ENCODE measurements at places on chromosomes 1 and 21.

- DNase-seq: peak; percentile 80
Measured at GRCh38 chr1:167687919-167688519, 33.8 kb upstream of the MPZL1 start.

DNA sequence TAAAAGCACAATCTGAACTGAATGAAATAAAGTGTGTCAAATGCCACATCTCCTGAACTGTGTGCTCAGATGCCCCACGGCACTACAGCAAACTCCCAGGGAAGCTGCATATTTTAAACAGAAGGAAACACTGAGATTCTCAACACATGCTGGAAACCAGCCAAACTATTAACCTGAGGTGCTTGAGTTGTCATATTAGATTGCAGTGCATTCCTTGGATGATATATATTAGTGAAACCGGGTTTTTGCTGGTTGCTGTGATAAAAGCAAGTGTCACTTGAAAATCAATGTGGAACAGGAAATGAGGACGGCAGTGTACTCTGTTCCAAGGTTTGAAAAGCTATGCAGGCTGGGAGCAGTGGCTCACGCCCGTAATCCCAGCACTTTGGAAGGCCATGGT lies 8.7 kb downstream of the SYNJ1 start:
- no peak for DNase-seq

DNA sequence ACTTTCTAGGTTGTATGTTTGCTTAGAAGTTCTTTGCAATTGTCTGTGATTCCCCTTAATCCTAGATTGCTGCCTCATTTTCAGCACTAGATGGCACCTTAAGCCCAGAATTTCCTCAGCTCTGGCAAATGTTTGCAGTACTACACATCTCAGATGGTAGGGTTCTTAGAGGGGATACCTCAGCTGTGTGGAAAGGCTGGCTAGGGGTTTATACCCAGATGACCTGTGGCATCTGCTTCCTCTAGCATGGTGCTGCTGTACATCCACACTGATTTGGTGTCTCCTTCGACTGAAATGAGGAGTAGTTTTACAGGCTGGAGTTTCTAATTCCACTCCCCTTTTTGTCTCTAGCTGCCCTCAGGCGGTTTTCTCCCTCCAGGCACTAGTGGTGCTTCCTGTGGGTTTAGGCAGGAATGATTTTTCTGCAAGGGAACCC lies 23.5 kb downstream of the ASB17 start:
- DNase-seq: peak; percentile 64

GRCh38 chr1:43871181-43871910 lies 62.3 kb upstream of the ARTN start:
- no peak for DNase-seq

GRCh38 chr1:247056071-247056470 lies 22.5 kb downstream of the ZNF670 start:
- no peak for DNase-seq

DNA sequence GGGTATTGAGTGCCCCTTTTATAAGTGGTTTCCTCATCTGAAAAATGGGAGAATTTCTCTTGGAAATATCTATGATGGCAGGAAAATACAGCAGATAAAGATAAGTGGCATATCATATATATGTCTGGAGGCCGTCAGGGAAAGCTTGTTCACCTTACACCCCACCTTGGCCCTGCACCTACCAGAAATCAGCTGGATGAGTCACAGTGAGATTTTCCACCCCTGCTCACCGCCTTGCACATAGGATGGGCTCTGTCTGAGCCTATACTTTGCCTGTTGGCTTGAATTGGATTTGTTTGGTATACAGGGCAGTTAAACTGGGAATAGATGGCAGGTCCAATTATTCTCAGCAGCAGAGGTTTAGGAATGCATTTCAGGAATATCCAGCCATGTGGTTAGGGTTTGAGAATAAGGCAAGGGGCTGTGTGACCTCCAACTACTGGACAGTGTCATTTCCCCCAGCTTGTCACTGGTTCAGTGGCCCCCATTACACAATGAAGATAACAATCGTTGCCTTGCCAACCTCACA lies at the start of gene SPATA21:
Gene SPATA21 (minus strand): TSS at position 479 of the 529 bp plus-strand sequence. CDS start 6,053 bp downstream, outside the sequence.
- DNase-seq: no peak

DNA sequence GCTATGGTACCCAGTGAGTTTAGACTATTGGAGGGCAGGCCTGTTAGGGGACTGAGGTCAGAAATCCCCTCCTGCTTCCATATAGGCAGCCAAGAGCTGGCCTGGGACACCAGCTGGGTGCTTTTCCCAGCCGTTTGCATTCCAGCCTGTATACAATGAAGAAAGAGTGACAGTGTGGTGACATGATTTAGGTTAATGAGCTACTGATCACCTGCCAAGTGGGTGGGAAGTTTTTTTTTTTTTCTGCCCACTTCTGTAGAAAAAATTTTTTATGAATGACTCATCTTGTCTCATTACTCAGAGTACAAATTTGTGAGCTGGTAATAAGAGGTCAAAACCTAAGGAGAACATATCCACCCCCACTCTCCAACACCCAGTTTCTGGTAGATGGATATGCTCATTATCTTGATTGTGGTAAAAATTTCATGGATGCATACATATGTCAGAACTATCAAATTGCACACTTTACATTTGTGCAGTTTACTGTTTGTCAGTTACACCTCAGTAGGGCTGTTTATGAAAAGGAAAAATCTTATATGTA lies 16.4 kb upstream of the CGN start:
- peak; percentile 58 for DNase-seq

DNA sequence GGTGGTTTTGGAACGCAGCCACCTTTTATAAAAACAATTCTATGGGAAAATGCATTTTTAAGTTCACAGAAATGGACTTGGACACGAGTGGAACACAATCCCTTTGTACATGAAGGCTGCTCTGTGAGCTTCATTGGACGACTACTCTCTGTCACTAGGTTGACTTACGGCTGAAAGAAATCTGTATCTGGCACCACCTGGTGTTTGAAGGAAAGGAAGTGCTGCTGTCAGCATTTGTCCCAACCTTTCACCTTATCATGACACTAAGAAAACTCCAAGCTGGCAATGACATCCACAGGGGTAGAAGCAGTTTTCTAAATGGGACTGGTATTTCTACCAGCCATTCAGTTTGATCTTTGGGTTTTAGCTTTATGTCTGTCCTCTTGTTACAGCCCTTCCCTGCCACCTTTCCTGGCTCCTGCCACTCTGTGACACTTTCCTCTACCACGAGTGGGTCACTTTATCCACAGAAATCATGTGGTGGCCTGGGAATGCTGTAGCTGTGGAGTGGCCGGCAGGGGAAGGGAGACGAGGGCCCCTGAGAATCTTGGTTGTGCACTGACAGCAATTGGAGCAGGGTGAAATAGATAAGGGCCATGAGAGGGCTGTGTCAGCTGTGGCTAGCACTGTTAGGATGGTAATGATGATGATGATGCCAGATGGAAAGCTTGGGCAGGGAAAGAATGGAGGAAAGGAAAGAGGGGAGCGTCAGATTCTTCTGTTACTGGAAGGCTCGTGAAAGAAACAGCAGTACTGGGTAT lies 85.2 kb downstream of the TBX19 start:
- no peak for DNase-seq

- no peak for DNase-seq
Measured at GRCh38 chr1:231188072-231188471, 26.2 kb downstream of the TRIM67 start.

DNA sequence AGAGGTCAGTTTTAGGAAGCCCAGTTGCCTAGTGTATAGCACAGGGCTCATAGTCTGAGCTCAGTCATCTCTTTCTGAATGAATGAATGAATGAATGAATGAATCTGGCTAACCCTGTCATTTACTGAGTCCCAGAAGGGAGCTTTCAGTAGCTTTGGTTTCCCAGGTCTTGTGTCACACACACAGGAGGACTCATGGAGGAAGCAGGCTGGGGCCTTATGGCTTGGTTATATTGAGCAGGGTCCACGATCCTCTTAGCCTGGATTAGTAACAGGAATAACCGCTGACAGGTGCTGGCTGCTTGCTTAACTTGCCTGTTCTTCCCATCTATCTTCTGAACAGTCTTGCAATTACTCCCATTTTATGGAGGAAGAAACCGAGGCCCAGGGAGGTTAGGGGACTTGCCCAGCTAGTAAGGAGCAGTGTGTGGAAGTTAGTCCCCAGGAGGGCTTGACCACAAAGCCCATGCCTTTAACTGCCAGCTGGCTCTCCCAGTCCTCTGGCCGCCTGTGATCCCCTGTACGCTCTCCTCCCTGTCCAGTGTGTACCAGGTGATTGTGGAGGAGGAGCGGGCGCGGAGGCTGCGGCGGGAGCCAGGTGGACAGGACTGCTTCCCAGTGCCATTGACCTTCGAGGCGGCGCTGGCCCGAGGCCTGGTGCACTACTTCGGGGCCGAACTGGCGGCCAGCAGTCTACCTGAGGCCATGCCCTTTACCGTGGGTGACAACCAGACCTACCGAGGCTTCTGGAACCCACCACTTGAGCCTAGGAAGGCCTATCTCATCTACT lies 46.0 kb downstream of the PTPRU start:
- no peak for DNase-seq

DNA sequence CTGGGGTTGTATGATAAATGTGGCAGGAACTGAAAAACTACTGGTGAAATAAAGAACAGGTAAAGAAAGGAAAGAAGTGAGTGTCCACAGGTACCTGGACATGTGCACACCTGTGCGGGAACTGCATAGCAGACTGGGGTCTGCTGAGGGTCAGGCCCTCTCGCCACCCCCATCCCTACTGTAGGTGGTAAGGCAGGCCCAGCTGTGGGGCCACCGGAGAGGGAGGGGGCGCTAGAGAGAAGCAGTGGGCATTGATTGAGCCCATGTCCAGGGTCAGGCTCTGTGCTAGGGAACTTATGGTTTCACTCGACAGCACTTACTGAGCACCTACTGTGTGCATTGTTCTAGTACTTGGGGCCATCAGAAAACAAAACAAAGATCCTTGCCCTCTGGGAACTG lies 400.5 kb downstream of the MATN1 start:
- no peak for DNase-seq

All from mesenchymal stem cell (in vitro differentiated cells and primary cell).